ENCODE measurements at places on chromosomes 5 and 9. TPM values are rescaled to one million over a fixed set of nuclear protein-coding genes. Genes with fewer than 3 reads are reported as not detected.

Gene MAPK9
- total RNA-seq: 39.5 TPM

DNA sequence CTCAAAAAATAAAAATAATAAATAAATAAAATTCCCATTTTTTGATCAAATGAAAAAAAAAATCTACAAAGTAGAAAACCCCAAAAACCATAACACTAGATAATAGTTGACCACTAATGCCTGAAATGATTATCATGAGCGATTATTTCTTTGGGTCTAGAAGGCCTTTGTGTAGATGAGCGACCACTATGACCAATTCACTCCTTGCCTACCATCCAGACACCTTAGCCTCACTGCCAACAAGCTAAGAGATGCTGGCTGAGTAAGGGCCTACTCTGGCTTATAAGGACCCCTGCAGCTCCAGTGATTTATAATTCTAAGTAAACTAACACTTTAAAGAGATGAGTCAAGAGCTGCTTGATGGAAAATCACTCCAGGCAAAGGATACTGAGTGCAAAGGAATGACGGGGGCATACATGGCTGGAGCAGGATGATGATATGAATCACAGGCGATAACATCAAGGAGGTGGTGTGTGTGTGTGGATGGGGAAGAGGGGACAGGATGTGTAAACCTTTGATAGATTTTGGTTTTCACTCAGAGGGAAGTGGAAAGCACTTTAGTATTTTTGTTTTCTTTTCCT, 4.8 kb upstream of the F2RL1 start:
- DNase-seq: no peak

- DNase-seq: no peak
Observed at GRCh38 chr9:135764731-135765130, 62.7 kb downstream of the KCNT1 start.

- DNase-seq: no peak
Observed at GRCh38 chr9:32340361-32340760, 44.1 kb upstream of the ACO1 start.

- DNase-seq: peak; percentile 40
Observed at GRCh38 chr9:126526218-126527108, 87.3 kb upstream of the LMX1B start.

Gene PAM
- 261 TPM for total RNA-seq

Gene SPATA31D4
- total RNA-seq: not detected

DNA sequence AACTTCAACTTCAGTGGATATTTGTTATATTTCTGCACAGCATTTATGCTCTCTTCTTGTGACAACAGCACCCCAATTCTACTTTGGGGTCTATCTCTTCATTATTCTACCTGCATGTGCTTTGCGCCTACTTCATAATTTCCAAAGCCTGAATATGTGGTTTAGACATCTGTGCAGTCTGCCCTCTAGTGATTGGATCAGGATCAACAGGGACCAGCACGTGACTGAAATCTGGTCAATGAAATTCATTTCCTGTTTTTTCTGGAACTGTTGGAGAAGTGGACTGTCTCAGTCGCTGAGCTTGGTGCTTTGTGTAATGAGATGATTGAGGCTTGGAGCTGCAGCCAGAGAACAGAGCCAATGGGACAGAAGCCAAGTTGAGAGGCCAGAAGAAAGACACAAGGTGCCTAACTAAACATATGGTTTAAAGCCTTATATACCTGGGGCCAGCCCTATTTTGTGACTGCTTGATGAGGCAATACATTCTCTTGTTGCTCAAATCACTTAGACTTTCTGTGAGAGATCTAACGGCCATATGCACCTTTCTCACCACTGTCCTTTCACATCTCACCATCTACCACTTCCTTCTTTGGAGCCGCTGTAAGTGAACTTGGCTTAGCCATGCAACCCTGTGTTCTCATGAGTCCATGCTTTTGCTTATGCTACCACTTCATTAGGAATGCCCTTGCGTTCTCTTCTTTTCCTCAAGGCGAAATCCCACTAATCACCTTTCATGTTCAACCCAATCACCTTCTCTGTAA, 68.8 kb upstream of the PPP2R2B start:
- DNase-seq: no peak

Gene CAMK2A
- total RNA-seq: 0.68 TPM

Gene ARL10
- 14.1 TPM for total RNA-seq

DNA sequence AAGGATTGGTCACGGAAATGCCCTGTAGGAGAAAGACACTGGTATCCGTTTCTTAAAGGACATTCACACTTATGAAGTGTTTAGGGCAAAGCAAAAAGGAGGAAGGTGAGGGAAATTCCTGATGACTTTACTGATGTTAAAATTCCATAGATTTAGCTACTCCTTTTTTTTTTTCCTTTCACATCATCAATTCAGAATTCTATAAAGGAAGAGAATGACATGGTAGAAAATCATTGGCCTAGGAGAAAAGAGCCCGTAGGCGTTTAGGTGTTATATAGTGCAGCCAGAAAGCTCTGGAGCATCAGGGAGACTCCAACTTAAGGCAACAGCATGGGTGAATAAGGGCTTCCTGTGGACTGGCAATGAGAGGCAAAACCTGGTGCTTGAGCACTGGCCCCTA, at the start of gene TSLP:
TSS of gene TSLP (plus strand) at position 301 of the 400 bp plus-strand sequence. CDS start 178 bp downstream, outside the sequence.
- no peak for DNase-seq

- no peak for DNase-seq
Observed at GRCh38 chr5:12870872-12871539, 966.8 kb upstream of the CTNND2 start.

- no peak for DNase-seq
Observed at GRCh38 chr5:112907166-112907631, 14.8 kb downstream of the REEP5 start.

DNA sequence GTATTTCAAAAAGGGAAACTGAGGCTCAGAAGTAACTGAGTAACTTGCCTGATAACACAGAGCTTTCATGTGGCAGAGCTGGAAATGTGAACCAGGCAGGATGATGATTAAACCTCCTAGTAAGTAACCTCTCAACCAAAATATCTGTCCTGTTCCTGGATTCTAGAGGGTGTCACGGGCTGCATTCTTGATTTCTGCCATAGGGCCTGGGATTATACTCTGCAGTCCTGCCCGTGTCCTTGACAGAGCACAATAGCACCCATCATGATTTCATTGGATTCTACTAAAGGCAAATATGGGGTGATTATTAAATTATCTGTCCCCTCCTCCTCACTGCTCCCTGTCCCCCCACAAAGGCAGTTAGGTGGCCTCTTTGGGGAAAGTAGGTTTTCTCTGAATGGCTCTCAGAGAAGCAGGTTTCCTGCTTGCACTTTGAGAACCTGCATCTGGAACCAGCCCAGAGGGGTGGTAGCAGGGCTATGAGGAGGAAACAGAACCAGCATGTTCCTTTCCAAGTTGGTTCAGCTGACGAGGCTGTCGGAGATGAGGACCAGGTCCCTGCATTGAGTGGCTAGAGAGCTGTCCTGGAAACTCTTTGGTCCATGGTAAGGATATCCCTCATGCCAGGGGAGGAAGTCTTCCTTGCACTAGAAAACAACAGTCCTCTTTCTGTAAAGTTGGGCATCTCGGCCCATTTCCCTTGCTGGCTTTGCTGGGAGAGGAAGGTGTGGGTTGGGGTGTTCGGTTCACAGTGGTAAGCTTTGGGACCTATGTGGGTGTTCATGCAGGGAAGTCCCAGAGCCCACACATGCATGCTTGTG, 36.6 kb downstream of the PPARGC1B start:
- no peak for DNase-seq

Gene EQTN
- total RNA-seq: not detected

DNA sequence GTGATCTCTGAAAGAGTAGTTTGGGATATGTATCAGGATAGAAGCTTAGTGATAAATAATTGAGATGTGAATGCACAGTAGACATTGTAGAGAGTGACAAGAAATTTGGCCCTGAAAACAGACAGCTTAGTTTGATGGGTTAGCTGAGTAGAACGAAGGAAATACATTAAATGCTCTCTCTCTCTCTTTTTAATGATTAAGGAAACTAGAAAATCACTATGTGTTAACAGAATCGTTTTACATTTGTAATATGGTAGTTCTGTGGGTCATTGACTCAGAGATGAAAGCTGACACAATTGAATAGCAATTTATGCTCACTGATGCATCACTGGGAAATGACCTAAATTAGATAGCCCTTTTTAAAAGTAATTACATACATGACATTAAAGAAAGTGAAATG, 739.8 kb upstream of the PTPRD start:
- DNase-seq: no peak

DNA sequence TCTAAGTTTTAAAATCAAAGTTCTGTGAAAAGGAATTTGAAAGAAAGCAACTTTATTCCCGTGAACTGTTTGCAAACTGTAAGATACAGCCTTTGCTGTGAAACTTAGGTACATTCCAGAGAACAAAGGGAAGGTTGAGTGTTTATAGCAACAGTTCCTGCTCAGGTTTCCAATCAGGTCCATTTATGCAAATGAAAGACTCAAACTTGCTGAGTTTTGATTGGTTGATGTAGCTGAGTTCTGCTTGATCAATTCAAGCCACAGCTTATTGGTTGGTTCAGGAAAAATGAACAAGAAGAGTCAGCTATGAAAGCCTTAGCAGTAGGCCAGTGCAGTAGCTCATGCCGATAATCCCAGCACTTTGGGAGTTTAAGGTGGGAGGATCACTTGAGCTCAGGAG, 37.9 kb downstream of the SLC27A6 start:
- DNase-seq: no peak

Gene STPG3
- total RNA-seq: not detected

DNA sequence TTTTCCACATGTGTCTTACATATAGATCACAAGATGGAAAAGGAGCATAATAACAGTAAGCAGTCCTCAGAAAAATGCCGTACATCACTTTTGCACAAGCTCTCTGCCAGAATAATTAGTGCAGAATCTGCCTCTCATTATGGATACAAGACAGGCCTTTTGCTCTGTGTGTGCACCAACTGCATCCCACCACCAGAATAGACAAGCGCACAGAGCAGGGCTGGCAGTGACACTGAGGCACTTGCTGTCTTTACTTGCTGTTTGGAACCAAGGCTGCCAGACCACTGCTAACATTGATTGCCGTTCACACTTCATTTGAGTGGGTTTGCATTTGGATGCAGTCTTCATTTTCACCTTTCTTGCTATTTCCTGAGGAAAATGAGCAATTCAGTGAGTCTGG, 741.3 kb downstream of the TLE1 start:
- no peak for DNase-seq

Gene FOXD1
- not detected for total RNA-seq

- no peak for DNase-seq
Observed at GRCh38 chr5:150075806-150076205, 10.5 kb downstream of the CSF1R start.

GRCh38 chr5:178078197-178079010, 34.9 kb upstream of the N4BP3 start:
- DNase-seq: no peak

Gene PSAT1
- 2.5 TPM for total RNA-seq

DNA sequence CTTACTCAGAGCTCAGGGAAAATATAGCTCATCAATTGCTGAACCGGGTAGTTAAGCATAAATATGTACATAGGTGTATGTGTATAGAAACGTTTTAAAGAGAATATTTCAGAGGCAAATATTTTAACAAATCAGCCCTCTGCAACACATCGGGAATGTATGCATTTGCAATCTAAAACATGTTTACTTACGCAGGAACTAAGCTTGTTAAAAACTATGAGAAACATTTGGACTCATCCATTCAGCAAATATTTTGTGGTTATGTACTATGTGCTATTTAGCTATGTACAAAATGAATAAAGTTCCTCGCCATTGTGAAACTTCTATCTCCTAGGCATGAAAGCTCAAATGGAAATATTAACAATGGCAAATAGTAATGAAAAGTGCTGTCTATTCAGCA, 469.9 kb downstream of the ARHGEF28 start:
- no peak for DNase-seq

DNA sequence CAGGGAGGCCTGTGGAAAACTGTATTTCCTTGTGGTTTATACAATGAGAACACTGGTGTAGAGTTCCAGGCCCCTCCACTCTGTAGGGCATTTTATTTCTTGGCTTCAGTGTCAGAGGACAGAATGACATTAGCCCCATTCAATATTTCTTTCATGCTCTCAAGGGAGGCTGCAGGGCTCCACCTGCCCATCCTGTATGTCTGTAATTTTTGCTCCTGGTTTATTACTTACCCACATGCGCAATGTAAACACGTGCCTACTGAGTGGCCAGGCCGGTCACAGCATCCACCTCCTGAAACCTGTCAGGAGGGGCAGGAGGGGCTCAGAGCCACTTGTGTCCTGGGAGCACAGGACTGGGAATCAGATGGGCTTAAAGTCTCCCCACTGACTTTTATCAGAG, 82.4 kb downstream of the GADD45G start:
- DNase-seq: no peak

GRCh38 chr5:162240734-162241133, 173.2 kb downstream of the GABRG2 start:
- no peak for DNase-seq

Gene NXNL2
- total RNA-seq: not detected

Gene SOWAHA
- 0.36 TPM for total RNA-seq

Gene MUSK
- 8.6 TPM for total RNA-seq

- no peak for DNase-seq
Observed at GRCh38 chr9:100219347-100219746, 120.3 kb downstream of the INVS start.

Gene KCNN2
- 3.6 TPM for total RNA-seq

DNA sequence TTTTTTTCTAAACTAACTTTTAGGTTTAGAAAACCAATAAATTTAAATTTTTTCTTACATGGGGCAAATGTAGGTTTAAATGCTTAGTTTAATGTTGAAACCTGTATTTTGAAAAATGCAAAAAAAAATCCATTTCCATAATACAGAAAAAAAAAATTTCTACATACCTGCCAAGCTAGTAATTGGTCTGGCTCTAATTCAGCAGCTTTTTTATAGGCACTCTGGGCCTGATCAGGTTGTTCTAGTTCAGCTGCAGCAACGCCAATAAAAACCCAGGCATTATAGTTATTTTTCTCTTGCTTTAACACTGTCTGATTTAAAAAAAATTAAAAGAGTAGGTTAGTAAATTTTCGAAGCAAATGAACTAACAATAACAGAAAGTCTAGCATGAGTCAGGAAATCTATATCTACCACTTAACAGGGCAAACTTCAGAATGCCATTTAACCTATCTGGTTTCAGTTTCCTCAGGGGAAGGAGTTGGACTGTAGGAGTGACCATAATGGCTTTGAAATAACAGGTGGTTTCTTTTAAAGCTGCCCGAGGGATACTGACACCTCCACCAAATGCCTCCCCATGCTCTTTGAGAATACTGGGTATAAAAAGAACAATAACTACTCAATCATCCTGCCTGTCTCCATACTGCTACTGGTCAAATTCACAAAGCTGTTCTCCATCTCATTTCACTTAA, 11.6 kb downstream of the SKIC3 start:
- DNase-seq: no peak

GRCh38 chr5:124726631-124727362, 19.6 kb downstream of the ZNF608 start:
- DNase-seq: no peak

GRCh38 chr9:2158766-2159430, 143.8 kb downstream of the SMARCA2 start:
- DNase-seq: no peak

DNA sequence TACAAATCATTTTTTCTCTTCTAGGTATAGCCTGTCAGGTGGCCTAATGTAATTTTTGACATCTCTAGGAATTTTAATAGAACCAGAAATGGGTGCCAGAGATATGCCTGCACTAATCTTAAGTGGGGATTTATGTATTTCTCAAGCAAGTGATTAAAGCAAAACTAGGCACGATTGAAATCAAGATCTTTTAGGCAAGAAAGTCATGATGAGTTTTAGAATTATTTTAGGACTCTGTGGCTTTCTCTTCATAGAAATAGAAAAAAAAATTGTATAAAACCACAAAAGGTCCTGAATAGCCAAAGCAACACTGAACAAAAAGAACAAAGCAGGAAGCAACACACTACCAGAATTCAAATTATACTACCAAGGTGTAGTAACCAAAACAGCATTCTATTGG, 952 bp upstream of the AMACR start:
- no peak for DNase-seq

- DNase-seq: no peak
Observed at GRCh38 chr9:125521462-125522327, 185.3 kb downstream of the MAPKAP1 start.
